ENCODE measurements at places on chromosomes 6 and 20. TPM values are rescaled to one million over a fixed set of nuclear protein-coding genes. Genes with fewer than 3 reads are reported as not detected.

Gene LY6G5C
- total RNA-seq: 1.5 TPM

Gene SAMD5
- not detected for total RNA-seq

- no peak for DNase-seq
These were observed 8.7 kb downstream of the CPNE5 start for GRCh38 chr6:36830577-36830976.

DNA sequence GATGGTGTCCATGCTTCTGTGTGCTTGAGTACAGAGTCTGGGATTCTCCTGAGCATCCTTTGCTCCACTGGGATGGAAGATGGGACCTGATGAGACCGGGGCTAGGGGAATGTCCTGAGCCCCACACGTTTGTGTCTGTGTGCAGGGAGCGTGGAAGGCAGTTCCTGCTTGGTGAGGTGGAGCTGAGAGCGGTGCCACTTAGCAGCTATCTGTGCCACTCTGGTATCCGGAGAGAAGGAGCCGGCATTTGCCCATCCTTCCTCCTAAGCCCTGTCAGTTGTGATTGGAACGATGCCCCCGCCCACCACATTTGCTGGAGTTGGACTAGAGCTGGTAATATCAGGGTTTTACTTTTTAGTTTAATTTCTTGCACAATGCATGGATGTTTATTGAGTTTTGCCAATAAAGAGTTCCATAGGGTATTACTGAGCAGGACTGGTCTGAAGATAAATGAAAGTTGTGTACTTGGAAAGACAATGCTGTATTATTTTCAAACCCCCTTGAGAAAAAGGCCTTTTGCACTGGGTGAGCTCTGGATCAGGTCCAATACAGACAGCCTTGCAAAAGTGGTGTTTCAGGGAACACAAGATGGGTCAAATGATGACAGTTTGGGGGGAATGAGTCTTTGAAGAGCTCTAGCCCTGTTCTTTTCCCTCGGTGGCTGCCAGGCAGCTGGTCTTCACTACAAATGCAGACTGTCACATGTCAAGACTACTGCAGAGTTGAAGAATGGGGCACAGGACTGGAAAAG, 130.8 kb downstream of the SYCP2 start:
- DNase-seq: no peak

DNA sequence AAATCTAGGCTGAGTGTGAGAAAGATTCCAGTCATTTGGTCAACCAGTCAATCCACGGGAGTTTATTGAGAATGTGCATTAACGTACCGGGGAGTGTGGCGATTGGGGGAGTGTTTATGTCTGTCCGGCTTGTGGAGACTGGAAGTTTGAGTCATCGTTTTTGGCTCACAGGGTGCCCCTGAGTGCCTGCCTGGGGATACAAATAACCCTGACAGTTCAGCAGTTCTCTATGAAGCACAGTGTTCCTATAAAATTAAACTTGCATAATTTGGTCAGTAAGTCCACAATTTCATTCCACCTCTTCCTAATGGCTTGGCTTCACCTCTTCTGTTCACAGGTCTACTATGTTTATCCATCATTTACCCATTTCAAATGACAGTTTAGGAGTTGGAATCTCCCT, 72.6 kb upstream of the PLEKHG1 start:
- no peak for DNase-seq
